ENCODE measurements at places on chromosomes 6 and 20.

DNA sequence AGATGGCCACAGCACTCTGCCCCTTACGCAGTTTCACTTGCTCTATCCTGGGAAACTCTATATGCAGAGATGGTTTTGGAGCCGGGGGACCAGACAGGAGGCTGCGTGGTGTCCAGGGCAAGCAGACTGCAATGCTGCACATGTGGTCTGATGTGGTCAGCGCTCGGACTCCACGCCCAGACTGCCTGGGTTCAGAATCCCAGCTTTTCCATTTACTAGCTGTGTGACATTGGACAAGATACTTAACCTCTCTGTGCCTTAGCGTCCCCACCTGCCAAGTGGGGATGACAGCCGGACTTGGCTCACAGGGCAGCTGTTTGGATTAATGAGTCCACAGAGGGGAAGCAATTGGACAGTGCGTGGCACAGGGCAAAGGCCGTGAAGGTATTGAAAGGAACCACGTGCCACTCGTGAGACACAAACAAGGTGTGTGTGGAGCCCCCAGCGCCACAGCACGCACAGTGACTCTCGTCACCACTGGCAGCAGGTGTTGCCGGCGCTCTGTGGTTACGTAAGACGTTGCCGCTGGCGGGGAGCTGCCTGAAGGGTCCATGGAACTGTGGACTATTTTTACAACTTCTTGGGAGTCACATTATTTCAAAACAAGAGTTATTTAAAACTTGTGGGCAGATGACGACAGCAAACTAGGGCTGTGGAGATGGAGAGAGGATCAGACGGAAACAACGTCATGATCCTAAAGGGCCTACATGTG, 201.4 kb downstream of the PREX1 start:
- no peak for DNase-seq

- DNase-seq, result no peak
Measured at GRCh38 chr6:51655517-51655916, 431.9 kb downstream of the PKHD1 start.

GRCh38 chr6:128206610-128207426, 306.0 kb upstream of the THEMIS start:
- no peak for DNase-seq

GRCh38 chr6:26032340-26033084, 54.7 kb upstream of the HFE start:
- DNase-seq, result no peak

DNA sequence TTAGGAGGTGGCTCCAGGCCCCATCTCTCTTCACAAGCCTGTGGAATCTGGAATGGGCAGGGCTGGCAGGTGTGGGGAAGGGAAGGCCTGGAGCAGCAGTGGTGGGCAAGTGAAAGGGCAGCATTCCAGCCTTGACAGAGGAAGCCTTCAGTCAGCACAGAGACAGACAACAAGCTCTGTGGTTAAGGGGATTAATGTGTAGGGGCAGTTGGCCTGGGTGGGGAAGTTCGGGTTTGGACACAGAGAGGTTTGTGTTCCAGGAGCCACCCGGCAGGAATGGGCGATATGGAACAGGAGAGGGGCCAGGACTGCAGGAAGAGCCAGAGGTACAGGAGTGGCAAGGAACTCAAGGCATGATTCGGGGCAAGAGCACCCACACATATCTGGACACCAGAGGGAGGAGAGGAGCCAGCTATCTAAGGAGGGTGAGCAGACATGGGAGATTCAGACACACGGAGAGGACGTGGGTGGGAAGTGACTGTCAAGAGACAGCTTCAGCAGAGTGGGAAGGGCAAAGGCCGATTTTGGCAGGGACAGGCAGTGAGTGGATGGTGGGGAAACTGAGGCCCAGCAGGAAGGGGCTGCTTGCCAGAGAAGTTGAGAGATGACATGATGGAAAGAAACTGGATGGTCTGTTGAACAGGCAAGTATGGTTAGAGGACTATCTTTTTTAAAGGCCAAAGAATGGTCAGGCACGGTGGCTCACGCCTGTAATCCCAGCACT, 2.5 kb upstream of the SLC44A4 start:
- DNase-seq, result no peak

DNA sequence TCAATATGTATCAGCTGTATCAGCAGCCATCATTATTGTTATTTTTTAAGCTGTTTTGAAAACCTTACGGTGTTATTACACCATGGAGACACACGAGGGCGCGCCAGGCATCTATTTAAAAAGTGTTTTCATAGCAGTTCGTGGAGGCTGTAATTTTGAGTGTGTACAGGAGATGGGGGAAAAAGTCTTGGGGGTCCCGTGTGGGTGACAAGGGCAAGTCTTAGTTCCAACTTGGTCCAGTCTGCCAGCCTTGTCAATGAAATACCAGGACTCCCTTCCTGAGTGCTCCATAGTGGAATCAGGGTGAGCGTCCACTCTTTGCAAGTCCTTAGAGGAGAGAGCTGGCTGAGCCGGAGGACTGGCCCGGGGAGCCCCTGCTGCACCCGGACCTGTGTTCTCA, 43.3 kb downstream of the SLC2A10 start:
- peak; percentile 53 for DNase-seq

DNA sequence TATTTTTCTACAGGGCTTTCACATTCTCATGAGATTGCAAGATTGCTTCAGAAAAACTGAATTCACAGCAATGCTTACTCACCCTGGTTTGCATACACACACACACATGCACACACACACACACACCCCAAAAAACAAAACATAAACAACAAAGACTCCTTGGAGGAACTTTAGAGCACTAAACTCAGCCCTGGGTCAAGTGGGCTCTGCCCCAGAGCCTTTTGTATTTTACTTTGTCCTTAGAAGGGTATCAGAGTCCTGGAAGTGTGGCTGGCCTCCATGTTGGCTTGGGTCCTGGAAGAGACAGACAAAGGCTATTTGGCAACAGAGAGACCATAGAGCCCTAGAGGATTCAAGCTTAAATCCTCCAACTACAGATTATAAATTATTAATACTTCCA, 8.0 kb upstream of the CST9 start:
- DNase-seq, result no peak

DNA sequence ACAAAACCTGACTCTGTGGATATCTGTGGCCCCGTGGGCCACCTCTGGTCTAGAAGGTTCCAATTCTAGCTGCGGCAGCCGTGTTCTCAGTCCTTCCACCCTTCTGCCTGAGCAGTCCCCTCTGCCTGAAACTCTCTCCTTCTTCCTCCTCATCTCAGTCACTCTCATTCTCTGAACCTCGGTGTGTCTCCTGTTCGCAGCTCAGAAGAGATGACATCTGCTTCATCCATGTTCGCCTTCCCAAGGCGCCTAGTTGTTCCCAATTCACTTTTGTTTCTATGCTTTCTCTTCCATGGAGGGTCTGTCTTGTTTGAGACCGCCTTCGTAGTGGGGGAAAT, 95.5 kb downstream of the CEBPB start:
- DNase-seq, result no peak

GRCh38 chr6:99940582-99940981, 53.4 kb downstream of the MCHR2 start:
- DNase-seq, result no peak

DNA sequence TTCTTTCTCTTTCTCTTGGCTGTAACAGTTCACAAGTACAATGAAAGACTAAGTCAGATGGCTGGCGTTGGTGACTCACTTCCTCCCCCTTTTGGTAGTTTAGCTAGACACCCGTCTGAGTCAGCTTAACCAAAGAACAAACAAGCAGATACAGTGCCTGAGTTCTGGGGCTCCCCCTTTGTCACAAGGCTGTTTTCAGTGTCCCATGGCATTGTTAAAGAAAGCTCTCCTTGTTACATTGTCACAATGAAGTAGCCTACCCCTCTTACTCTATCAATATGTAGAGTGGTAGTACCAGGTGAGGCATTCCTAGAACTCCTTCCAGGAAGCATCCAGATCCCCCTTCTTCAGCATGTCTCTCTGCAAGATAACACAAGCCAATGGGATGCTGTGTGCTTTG, 38.6 kb downstream of the KIAA0408 start:
- no peak for DNase-seq

DNA sequence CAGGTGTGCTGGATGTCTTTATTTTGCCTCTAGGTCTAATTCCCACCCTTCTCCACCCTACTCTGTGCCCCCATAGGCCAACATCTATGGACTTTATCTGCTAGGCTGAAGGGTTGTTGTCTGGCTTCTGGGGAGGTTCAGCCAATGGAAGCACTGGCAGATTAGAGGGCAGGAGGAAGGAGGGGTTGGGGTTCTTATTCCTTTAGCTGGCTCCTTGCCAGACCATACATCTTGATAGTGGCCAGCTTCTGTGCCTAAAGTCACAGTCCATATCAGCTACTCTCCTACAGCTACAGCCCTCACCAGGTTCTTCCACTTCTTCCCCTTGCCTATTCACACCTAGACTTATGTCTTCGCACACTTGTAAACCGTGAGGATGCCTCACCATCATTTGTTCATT, 41.1 kb downstream of the ROS1 start:
- no peak for DNase-seq

DNA sequence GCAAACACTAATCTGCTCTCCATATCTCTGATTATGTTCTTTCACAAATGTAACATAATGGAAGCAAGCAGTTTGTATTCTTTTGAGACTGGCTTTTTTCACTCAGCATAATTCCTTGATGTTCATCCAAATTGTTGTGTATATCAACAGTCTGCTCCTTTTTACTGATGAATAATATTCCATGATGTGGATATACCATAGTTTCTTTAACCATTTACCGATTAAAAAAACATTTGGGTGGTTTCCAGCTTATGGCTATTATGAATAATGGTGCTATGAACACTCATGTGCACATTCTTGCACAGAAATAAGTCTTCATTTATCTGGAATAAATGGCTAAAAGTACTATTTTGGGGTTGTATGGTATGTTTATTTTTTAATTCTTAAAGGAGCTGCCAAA, 708.9 kb downstream of the RFPL4B start:
- no peak for DNase-seq

DNA sequence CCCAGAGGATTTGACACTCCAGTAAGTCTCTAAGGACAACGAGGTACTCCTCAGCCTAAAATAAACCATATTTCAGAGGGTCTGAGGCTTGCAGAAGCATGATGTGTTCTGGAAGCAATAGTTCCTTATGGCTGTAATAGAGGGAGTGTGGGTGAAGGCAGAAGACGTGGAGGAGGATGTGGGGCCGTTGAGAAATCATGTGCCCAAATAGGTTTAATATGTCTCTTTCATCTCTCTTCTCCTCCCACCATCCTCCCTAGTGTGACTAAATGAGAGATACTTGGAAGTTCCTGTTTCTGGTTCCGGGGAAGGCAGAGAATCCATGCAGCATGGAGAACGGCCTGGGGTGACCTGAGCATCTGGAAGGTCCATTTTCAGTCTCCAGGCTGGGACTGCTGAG, 174.0 kb upstream of the RSPO3 start:
- DNase-seq, result no peak

DNA sequence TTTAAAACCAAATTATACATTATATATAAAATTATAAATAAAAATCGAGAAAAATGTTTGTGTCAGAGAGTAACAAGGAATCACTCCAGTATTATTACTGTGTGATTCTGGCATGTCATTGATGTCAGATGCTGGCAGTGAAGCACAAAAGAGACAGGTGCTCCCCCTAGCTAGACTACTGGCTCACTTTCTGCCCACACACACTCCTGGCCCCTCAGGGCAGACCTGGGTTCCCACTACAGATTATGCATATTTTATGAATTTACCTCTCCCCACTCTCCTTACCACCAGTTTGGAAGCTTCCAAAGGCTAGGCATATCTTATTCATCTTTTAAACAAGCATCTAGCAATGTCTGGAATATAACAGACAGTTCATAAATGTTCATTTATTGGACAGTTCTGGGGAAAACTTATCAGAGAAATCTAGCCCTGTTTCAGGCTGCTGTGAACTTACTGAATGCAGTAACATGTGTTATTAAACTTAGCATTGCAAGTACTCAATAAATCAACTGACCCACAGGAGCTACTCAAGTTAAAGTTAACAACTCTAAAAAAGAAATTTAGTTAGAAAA, 12.8 kb downstream of the SNX3 start:
- DNase-seq, result no peak

GRCh38 chr20:25024171-25024570, 31.6 kb upstream of the APMAP start:
- no peak for DNase-seq

Measured in NCI-H1092 (cell line).